ENCODE measurements at places on chromosomes 3 and 15. TPM values are rescaled to one million over a fixed set of nuclear protein-coding genes. Genes with fewer than 3 reads are reported as not detected.

The GNAT1 gene
- total RNA-seq = 0.12 TPM

- peak; percentile 10 for DNase-seq
Observed at GRCh38 chr3:193780810-193781478, 187.9 kb downstream of the OPA1 start.

DNA sequence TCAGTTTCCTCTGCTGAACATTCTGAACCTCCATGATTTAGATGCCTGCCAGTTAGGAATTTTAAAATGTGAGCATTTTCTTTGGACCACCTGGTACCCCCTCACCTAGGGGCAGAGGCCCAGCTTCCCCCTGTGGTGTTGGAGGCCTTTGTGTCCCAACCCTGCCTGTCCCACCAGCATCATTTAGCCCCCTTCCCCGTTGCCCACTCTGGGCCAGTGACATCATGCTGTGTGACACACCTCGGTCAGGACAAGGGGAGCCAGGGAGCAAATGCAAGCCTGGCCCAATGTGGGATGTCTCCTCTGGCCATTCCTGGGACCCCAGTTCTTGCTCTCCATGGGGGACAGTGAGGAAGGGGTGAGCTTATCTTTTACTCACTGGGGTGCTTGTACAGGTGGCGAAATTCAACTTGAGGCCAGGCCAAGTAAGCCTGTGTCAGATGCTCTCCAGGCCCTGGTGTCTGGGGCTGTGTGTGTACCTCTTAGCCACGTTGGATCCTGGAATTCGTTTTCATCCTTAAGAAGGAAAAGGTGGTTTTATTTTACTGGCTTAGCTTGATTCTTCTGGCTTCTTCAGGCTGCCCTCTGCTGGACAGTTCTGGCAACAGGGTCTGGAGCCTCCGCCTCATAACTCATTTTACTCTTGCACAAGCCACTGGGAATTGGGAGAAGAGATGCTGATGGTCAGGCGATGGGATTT is 49.7 kb upstream of the MYZAP start:
- peak; percentile 18 for DNase-seq

GRCh38 chr3:52532517-52532837 is 1.2 kb downstream of the NT5DC2 start:
- peak; percentile 32 for DNase-seq

GRCh38 chr3:65945953-65946352 is 92.8 kb downstream of the MAGI1 start:
- DNase-seq = no peak

GRCh38 chr15:37638116-37638515 is 296.3 kb upstream of the TMCO5A start:
- no peak for DNase-seq

Data from activated naive CD8-positive, alpha-beta T cell treated with anti-CD3 and anti-CD28 coated beads for 36 hours (primary cell).